Fibroblast of skin of right biceps (primary cell): ENCODE measurements at places on chromosomes 7 and 10.

GRCh38 chr7:12210179-12211053, 678 bp upstream of the TMEM106B start:
- DNase-seq: peak; percentile 2

DNA sequence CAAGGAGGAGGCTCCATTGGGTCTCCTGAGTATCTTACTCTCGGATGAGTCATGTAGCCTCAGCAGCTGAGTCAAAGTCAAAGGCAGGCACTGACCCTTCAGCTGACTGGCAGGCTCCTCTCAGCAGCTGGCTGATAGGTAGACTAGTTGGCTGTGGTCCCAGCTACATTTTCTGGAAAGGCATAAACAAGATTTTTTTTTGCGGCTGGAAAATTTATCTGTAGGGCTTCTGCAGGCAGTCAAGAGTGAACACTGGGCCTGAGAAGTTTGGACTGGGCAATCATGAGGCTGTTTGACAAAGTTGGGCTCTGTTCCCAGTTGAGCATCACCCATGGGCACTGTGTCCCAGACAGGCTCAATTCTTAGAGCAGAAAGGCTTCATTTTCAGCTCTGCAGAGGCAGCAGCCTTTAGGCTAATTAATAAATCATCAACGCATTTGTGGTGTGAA, 796.2 kb downstream of the CCSER2 start:
- no peak for DNase-seq

DNA sequence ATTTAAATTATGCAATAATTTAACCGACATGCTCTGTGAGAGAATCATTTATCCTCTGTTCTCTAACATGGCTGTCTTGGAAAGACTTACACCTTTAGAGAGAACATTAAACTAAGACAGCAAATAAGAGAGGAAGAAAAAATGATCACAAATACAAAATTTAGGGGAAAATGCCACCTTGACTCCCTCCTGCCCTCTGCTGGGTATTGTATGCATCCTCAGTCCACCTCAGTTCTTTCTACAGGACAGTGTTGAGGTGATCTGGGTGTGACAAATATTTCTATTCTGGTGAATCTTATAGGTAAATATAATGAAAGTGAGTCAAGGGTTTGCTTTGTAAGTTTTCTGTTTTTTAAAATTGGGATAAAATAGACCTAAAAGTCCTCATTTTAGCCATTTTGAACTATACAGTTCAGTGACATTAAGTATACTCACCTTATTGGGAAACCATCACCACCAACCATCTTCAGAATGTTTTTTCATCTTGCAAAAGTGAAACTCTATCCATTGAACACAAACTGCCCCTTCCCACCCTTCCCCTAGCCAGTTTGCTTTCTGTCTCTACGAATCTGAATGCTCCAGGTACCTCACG, 61.5 kb upstream of the ELMO1 start:
- no peak for DNase-seq

DNA sequence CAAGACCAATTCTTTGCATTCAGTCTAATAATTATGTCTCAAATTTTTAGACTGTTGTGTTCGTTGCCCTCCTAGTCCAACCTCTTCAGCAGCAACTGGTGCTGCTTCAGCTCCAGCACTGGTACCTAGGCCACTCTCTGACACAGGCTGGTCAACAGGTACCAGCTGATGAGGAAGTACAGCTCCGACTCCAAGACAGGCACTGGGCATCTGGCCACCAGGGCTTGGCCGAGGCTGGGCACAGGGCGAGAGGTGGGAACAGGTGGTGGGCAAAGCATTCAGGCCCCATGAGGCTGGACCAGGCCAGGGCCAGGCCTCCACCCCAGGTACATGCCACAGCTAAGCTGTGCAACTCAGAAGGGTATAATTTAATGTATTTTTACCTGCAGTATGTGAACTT, 151.5 kb upstream of the AGR3 start:
- no peak for DNase-seq

DNA sequence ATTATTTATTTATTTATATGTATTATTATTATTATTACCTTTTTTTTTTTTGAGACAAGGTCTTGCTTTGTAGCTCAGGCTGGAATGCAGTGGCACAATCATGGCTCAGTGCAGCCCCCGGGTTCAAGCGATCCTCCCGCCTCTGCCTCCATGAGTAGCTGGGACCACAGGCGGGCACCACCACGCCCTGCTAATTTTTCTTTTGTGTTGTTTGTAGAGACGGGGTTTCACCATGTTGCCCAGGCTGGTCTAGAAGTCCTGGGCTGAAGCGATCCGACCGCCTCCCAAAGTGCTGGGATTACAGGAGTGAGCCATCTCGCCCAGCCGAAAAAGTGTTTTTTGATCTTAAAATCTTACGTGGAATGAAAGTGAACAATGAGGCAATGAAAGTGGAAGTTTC, 79.4 kb upstream of the C1GALT1 start:
- DNase-seq: no peak

DNA sequence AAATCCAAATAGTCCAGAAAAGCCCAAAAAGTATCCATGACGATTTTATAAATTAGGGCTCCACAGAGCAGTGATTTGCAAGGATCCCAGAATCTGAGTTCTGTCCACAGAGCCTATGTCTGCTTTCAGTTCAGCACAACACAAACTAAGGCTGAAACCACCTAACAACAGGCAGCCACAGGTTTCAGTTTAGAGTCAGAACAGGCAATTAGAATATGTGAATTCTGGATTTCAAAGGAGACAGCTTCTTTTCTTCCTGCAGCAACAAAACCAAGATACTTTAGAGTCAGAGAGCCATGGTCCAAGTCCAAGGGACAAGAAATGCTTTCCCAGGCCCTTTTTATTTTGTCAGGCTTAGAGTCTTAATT, 23.6 kb downstream of the IFIT3 start:
- DNase-seq: no peak
